SK-MEL-5 (cell line): ENCODE measurements at places on chromosomes 16 and 17. TPM values are rescaled to one million over a fixed set of nuclear protein-coding genes. Genes with fewer than 3 reads are reported as not detected.

DNA sequence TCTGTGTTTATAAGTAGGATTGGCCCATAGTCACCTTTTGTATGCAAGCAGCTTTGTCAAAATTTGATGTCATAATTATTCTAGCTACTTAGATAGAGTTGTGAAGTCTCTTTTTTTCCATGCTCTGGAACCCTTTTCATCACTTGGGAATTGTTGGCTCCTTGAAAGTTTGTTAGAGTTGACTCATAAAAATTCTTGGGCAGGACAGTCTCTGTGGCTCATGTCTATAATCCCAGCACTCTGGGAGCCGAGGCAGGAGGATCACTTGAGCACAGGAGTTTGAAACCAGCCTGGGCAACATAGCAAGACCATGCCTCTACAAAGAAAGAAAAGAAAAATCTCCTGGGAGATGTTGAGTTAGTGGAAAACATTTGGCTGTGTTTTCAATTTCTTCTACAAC is 45.7 kb upstream of the MRC2 start:
- no peak for DNase-seq

- no peak for DNase-seq
Measured at GRCh38 chr17:39167476-39167875, 1.5 kb upstream of the ARL5C start.

GRCh38 chr16:5851393-5851982 is 753.9 kb upstream of the EEF2KMT start:
- peak; percentile 2 for DNase-seq

- DNase-seq = no peak
Measured at GRCh38 chr17:6465206-6466003, 21.1 kb downstream of the PIMREG start.

DNA sequence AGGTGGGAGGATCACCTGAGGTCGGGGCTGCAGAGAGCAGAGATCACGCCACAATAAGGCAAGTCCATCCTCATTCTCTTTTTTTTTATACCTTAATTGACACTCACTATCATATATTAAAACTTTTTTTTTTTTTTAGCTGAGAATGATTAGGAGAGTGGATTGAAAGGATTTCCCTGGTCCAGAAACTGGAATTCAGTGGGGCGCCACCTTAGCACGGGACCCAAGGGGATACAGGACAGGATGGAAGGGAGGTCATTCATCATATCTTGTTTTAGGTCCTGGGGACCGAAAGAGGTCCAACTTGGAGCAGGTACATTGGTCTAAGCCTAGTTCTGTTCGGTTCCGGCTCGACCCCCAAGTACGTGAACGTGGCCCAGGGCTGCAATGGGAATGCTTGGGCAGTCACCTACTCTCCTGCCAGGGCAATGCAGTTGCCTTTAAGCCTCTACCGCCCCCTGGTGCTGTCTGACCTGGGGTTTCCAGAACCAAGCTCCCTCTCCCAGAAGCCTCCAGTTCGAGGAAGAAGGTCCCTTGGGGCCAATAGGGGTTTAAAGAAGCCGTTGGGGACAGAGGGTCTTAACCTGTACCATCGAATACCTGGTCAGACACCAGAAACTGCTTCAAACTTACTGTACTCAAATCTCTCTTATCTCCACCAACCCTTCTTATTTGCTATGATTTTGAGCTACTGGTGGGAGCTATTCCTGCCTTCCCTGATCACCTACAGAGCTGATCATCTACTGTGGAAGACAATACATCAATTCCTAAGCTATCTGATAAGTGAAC is 19.9 kb upstream of the GPATCH8 start:
- peak; percentile 87 for DNase-seq

DNA sequence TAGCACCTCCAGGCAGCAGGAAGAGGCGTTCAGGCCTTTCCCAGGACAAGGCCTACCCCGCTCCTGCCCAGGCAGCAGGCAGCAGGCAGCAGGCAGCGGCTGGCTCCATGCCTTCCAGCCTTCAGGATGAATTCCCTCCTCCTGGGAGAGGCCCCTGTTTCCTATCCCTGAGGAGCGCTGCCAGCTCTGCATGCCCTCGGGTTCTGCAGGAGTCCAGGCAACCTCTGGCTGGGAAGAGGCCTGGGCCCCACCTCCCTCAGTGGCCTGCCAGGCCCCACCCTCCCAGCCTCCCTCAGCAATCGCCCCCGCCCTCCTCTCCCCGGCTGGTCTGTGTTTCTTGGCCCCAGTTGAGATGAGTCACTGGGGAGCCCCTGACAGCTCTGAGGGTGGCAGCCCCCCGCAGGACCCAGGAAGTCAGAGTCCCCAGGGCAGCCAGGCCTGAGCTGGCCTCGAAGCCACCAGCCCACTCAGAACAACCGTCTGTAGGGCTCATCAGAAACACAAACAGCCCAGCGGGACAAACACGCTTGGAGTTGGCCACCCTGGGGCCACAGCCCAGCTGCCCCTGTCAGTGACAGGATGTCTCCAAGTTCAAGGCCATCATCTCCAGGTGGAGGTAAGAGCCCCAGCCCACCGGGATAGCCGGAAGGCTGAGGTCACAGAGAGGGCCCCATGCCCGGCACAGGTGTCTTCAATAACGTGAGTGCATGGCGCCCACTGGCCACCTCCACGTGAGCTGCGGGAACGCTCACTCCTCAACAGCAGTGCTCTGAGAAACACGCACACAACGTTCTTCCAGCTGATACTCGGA is 39.5 kb upstream of the CIBAR2 start:
- DNase-seq = no peak

GRCh38 chr17:59830007-59830630 is 62.6 kb downstream of the TUBD1 start:
- DNase-seq = peak; percentile 65

DNA sequence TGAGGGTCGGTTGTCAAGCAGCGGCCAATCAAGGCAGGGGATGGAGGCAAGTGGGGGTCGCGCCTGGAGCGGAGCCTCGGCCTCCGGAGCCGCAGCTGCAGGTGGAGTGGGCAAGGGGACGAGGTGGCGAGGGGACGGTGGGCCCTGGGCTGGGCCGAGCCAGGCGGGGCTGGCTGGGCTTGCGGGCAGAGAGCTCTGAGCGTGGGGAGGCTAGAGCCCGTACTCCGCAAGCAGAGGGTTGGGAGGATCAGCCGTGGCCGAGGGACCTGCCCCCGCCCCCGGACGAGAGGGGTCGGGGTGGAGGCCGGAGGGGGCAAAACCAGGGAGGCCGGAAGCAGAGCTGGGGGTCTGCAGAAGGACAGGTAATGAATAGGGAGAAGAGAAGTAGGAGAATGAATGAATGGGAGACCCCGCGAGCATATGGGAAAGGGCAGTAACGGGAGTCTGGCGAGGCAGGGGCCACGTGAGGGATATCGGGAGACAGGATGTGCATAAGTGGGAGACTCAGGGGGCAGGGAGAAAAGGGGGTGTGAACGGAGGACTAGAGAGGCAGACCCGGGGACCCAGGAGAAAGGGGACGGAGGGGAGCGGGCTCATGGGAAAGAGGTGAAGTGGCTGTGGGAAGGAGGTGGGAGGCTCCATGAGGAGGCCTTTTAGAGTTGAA is at the start of gene KATNB1:
TSS of gene KATNB1 (plus strand) at position 16 of the 664 bp plus-strand sequence. CDS start 1,474 bp downstream, outside the sequence.
- no peak for DNase-seq

- DNase-seq = peak; percentile 27
Measured at GRCh38 chr17:8791910-8792270, 7.3 kb downstream of the MFSD6L start.

DNA sequence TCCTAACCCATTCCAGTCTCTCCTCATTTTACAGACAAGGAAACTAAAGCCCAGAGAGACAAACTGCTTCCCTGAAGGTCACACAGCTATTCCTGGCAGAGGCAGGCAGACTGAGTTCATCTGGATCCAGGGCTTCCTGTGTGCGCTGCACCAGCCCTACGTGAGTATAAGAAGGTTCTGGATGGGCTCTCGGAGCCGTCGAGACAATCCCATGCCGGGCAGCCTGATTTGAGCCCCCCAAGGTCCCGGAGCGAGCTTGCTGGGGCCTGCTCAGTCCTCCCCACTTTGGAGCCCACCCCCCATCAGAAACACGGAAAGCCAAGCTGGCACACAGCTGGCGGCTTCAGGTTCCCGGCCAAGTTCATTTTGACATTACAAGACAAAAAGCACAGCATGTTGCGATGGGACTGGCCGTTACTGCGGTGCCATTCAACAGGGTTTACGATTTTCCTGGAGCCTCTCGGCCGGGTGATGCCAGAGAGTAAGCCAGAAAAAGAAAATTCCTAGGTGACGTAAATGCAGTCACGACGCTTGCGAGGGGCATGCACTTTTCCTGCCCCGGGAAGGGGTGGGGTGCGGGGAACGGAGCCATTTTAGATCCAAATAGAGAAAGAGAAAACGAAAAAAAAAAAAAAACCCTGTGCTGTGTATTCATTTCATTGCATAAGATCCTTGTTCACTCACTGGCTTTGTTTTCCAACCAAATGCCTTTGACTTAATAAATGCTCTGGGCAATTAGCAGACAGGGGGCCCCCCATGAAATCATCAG is 167.1 kb upstream of the FOXF1 start:
- DNase-seq = no peak

GRCh38 chr16:1044460-1045309 is 27.9 kb upstream of the SSTR5 start:
- DNase-seq = no peak

DNA sequence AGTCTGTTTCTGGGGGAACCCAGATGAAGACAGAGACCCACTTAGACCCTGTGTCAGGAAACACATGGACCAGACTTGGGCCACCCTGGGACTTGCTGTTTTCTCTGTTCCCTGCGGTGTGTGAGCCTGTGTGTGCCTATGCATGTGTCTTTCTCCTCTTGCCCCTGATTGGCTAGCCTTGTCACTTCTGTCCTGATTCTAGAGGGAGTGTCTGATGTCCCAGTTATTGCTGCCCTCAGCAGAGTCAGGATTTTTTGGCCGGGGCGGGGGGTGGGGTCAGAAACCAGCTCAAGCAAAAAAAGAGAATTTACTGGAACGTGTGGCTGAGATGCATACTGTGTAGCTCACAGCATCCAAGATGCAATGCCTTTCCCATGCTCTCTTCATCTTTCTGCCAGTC is 30.5 kb downstream of the PLCG2 start:
- DNase-seq = no peak

DNA sequence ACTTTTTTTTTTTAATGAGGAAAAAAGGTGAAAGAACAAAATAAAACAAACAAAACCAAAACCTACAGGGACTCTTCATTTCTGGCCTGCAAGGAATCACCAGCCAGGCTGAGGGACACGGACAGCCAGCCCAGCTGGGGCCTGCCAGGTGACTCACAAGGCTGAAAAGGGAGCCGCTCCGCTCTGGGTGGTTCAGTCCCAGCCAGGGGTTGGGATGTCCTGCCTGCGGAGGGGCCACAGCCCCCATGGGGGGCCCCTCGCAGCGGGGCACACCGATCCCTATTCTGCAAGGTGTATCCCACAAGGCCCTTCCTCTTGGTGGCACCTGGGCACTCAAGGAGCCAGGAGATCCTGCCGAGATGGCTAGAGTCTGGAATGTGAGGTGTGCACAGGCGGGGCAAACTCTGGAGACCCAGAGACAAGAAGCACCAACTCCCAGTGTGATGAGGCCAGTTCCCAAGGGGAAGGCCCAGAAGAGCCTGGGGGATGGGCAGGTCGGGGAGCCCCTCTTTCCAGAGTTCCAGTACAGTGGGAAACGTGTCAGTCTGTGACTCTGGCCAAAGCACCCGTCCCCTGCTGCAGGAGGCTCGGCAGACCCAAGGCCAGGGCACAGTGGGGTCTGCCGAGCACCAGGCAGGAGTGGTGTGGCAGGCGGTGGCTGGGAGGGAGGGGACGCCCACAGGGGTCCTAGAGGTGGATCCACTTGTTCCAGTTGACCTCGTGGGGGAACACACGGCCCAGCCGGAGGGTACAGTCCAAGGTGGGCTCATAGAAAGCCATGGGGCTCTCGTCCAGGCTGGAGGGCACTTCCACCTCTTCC is 58.9 kb downstream of the IL21R start:
- no peak for DNase-seq

DNA sequence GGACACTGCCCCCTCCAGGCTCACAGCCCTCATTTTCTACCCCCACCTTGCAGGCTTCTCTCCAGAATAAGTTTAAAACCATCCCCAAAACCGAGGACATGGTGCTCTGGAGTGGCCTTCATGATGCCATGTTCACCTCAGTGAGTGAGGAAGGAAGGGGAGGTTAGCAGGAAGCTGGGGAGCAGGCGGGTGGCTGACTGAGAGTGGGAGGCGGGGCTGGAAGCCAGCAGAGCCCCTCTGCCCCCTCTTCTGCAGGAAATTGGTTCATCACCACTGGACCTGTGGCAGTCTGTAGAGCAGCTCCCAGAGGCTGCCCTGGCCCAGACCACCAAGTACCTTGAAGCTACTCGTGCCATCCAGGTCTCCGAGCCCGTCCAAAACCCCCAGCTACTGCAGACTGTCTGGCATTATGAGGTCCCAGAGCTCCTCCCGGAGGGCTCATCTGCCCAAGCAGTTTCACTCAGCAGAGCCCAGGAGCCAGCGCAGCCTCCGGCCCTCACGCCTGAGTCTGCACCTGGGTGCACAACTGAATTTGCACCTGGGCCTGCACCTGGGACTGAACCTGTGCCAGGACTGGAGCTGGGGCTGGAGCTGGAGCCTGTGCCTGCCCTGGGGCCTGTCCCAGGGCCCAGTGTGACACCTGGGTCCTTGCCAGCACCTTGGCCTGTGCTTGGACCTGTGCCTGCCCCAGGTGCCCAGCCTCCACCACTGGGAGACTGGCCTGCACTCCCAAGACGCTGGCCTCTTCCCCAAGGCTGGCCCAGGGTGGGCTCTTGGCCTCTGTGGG is 19.0 kb downstream of the C16orf96 start:
- DNase-seq = no peak

GRCh38 chr16:63363738-63364137 is 1327.5 kb upstream of the CDH8 start:
- no peak for DNase-seq

DNA sequence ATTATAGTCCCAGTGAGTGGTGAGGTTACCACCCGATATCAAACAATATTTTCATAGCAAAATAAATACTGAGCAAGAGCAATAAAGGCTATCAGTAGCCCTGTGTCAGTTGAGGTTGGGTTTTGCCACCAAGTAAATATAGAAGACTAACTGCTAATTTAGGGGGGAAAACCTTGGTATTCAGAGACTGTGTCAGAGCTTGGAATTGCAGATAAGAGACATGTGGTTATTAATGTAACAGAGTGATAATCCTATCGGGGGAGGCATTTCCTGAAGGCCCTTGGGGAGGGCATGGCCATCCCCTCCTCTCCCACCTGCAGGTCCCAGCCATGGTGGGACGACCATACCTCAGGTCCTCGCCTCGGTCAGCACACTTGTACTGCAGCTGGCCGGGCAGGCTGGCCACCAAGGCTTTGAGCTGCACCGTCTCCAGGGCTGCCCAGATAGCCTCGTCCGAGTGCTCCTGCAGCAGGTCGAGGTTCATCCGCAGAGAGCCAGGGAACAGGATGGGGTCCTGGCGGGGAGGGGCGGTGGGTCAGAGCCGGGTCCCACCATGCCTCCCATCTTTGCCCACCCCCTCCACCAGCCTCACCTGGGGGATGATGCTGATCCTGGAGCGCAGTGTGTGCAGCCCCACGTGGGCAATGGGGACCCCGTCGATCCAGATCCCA is 68.9 kb downstream of the ABCC6 start:
- DNase-seq = no peak

- DNase-seq = no peak
Measured at GRCh38 chr17:1156864-1157263, 22.9 kb downstream of the ABR start.

Gene SLC4A1
- 0.05 TPM in 1 of 2 replicates, not detected in the other for total RNA-seq

Gene LSM12
- 49.2 and 49.8 TPM in 2 replicates for total RNA-seq

Gene PSMD11
- total RNA-seq = 111 and 119 TPM in 2 replicates

Gene CEP295NL
- total RNA-seq = 0.74 and 0.80 TPM in 2 replicates

Gene TMEM114
- not detected in 2 replicates for total RNA-seq

Gene CHRNE
- 0.11 TPM in 1 of 2 replicates, not detected in the other for total RNA-seq

Gene TBC1D3E
- total RNA-seq = not detected in 2 replicates

Gene PRSS21
- total RNA-seq = not detected in 2 replicates

Gene RCVRN
- total RNA-seq = not detected in 2 replicates

Gene FOXN1
- total RNA-seq = not detected in 2 replicates

Gene KRTAP9-9
- not detected in 2 replicates for total RNA-seq

Gene GNG13
- total RNA-seq = not detected in 2 replicates

Gene EVI2B
- total RNA-seq = not detected in 2 replicates
